ENCODE measurements at places on chromosomes 16 and 17. TPM values are rescaled to one million over a fixed set of nuclear protein-coding genes. Genes with fewer than 3 reads are reported as not detected.

DNA sequence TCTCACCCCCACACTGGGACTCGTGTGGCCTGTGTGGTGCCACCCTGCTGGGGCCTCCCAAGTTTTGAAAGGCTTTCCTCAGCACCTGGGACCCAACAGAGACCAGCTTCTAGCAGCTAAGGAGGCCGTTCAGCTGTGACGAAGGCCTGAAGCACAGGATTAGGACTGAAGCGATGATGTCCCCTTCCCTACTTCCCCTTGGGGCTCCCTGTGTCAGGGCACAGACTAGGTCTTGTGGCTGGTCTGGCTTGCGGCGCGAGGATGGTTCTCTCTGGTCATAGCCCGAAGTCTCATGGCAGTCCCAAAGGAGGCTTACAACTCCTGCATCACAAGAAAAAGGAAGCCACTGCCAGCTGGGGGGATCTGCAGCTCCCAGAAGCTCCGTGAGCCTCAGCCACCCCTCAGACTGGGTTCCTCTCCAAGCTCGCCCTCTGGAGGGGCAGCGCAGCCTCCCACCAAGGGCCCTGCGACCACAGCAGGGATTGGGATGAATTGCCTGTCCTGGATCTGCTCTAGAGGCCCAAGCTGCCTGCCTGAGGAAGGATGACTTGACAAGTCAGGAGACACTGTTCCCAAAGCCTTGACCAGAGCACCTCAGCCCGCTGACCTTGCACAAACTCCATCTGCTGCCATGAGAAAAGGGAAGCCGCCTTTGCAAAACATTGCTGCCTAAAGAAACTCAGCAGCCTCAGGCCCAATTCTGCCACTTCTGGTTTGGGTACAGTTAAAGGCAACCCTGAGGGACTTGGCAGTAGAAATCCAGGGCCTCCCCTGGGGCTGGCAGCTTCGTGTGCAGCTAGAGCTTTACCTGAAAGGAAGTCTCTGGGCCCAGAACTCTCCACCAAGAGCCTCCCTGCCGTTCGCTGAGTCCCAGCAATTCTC, 27.4 kb downstream of the STH start:
- DNase-seq: no peak

DNA sequence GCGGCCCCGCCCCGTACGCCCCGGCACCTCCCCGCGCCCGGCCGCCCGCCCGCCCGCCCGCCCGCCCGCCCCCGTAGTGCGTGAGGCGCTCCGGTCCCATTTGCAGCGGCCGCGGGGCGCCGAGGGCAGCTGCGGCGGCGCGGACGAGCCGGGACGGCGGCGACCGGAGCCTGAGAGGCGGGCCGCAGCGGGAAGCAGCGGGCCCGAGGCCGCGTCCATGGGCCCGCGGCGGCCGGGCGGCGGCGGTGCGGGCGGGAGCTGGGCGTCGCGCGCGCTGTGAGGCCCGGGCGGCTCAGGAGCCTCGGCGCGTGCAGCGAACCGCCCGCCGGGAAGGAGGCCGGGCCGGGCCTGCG, at the start of gene MPRIP:
Gene MPRIP (plus strand): TSS at position 74 of the 353 bp plus-strand sequence. CDS start 392 bp downstream, outside the sequence.
- no peak for DNase-seq

The FBXL19 gene
- total RNA-seq: 16.3 TPM

The SUPT4H1 gene
- total RNA-seq: 50.2 TPM

The MYH13 gene
- total RNA-seq: under 0.01 TPM
